ENCODE measurements at places on chromosomes 3 and 15.

- DNase-seq, result no peak
These were observed 188.4 kb upstream of the ST8SIA2 start for GRCh38 chr15:92205255-92205739.

DNA sequence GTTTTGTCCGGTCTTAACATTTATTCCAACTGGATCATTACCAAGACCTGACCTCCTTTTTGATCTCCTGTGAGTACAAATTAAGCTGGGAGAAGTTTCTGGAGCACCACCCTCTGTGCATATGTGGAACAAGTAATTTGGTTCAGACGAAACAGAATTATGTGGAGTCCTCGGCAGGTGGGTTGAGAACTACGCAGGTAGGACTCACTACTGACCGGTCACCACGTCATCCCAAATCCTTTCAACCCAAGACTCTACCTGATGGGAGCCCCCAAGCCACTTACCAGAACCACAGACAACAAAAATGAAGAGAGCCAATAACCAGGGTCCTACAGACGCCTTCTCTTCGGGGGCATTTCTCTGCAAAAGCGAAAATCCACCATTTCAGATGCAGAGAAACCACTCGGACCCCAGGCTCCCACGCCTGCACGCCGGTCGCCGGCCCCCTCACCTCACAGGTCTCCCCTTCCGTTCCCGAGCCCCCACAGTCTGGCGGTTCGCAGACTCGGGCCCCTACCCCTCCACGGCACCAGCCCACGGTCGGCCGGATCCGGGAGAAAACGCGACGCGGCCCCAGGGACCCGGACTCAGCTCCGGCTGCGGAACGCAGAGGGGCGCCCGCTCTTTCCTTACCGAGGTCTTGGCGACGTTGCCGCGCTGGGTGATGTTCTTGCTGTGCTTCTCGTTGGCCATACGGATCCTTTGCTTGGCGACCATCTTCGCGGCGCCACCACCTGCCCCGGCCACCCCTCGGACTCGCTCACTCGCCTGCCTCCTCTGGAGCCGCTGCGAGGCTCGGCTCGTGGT, 674 bp downstream of the SERP1 start:
- no peak for DNase-seq

- DNase-seq, result no peak
These were observed 145.4 kb downstream of the KLHL25 start for GRCh38 chr15:85649372-85649771.

GRCh38 chr3:184816614-184817013, 4.6 kb downstream of the VPS8 start:
- DNase-seq, result no peak
